ENCODE measurements at places on chromosomes 2 and 18. TPM values are rescaled to one million over a fixed set of nuclear protein-coding genes. Genes with fewer than 3 reads are reported as not detected.
A peak's percentile ranks its signal among the peaks of the same experiment; 100 is the strongest.

The LAMA1 gene
- polyA plus RNA-seq, result 0.32 TPM

The POTEJ gene
- not detected for polyA plus RNA-seq

The TEKT4 gene
- polyA plus RNA-seq, result not detected

The KYNU gene
- 0.15 TPM for polyA plus RNA-seq

The SLC23A3 gene
- polyA plus RNA-seq, result not detected

The TUBB8B gene
- polyA plus RNA-seq, result 0.80 TPM

The MPHOSPH10 gene
- 8.2 TPM for polyA plus RNA-seq

The NAPG gene
- polyA plus RNA-seq, result 10.8 TPM

The FAP gene
- polyA plus RNA-seq, result 0.32 TPM

DNA sequence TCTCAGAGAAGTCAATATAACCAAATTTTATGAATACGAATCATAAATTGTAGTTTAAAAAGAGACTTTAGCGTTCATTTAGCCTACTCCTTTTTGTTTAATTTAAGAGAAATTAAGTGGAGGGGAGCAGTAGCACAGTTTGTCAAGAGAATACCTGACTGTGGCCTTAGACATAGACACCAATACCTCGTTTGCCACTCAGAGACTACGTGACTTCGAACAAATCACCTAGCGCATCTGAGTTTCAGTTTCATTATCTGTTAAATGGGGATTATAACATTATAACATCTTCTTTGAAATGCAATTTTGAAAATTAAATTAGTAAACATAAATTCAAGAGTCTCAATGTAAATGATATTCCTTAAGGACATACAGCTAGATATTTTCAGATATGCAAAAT is 581.5 kb upstream of the VRK2 start:
- DNase-seq, result no peak

- DNase-seq, result no peak
Measured at GRCh38 chr2:211423018-211423417, 866.6 kb downstream of the CPS1 start.

GRCh38 chr2:9179572-9180201 is 26.9 kb upstream of the ASAP2 start:
- DNase-seq, result no peak

GRCh38 chr18:73679941-73680712 is 467.5 kb downstream of the FBXO15 start:
- DNase-seq, result no peak

DNA sequence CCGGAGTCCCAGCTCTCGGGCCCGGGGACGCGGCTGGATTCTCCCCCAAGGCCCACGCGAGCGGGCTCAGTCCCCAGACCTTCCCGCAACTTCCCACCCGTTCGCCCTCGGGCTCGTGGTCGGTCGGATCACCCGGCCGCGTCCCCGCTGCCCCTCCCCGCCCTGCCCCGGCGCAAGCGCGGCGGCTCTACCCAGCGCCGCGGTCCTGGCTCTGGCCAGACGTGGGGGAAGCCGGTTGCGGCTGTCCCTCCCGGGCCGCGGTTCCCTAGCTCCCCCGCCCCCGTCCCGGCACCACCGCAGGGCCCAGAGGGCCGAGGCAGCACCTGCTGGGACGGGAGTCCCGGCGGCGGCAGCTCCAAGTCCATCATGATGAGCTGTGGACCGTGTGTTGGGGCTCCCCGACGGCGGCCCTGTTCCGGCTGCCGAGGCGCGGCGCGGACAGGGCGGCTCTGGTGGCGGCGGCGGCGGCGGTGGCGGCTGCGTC is 276 bp downstream of the NFE2L2 start:
- no peak for DNase-seq

DNA sequence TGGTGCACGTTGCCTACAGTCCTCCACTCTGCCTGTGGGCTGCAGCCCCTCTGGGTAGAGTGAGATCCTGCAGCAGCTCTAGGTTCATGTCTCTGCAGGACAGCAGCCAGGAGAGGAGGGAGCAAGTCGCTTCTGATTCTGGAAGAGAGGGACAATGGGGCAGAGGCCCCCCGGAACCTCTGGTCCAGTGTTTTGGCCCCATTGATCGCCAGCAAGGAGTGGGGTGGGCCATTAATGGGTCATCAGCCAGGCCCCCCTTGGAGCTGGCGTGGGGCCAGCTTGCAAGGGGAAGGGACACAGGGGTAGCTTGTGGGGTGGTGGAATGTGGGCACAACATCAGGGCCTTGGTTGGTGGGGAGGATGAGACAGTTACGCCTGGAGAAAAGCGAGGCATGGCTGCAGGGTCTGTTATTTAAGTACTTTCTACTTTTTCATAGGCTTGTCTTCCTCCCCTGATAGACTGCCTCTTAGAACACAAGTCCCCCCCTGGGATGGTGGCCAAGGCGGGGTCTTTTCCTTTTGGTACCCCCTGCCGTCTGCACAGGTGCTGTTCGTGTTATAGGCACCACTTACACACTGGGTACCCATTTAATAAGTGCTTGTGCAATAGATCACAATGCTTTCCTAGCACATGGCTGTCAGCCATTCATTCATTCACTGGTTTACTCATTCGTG is 44.6 kb downstream of the INHBB start:
- no peak for DNase-seq

DNA sequence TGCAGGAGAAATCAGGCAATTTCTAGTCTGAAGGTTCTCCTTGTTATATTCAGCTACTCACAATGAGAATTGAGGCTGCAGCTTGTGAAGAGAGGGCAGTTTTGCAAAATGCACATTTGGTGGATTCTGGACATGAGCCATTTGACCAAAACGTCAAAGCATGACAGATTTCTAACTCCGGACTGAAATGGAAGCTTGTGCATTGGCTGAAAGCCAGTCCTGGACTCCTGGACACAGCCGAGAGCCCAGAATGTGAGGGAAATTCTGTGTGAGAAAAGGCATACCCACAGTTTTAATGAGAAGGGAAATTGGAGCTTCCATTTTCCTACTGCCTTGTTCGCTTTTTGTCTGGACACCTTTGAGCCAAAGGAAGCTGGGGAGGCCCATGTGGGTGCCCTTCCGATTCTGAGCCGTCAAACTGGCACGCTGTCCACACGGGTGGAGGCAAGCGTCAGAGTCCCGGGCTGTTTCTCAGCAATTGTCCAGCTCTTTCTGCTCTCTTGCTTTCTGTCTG is 23.7 kb upstream of the ROCK2 start:
- peak; percentile 95 for DNase-seq

GRCh38 chr2:112275887-112276773 is 733 bp downstream of the ZC3H6 start:
- peak; percentile 89 for DNase-seq

DNA sequence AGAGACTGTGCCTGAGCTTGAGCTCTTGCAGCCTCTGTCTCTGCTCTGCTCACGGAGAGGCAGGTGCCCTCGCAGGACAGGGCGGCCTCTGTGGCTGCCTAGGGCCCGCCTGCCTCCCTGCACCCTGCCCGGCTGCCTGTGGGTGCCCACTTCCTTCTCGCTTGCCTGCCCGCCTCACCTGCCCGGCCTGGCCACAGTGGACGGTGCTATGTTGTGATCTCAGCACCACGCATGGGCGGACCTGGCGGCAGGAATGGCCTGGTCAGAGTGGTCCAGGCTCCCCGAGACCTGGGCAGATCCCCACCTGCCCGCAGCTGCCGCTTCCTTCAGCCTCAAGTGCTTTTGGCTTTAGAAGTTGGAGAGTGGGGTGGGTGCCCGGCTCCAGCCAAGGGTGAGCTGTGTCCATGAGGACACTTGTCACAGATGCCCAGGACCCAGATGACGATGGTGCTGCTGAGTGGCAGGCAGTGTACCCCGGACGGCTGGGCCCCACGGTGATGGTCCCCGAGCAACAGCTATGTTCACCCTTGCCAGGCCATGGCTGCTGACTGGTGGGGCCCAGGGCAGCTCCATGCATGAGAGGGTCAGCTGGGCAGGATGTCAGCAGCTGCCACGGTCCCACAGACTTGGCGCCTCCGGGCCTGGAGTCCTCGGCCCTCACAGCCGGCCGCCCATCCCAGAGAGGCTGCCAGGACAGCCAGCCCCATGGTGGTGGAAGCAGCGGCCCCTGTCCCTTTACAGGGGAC is 25.3 kb downstream of the RTP5 start:
- DNase-seq, result no peak

GRCh38 chr2:174779361-174779928 is 15.2 kb upstream of the CHRNA1 start:
- no peak for DNase-seq

DNA sequence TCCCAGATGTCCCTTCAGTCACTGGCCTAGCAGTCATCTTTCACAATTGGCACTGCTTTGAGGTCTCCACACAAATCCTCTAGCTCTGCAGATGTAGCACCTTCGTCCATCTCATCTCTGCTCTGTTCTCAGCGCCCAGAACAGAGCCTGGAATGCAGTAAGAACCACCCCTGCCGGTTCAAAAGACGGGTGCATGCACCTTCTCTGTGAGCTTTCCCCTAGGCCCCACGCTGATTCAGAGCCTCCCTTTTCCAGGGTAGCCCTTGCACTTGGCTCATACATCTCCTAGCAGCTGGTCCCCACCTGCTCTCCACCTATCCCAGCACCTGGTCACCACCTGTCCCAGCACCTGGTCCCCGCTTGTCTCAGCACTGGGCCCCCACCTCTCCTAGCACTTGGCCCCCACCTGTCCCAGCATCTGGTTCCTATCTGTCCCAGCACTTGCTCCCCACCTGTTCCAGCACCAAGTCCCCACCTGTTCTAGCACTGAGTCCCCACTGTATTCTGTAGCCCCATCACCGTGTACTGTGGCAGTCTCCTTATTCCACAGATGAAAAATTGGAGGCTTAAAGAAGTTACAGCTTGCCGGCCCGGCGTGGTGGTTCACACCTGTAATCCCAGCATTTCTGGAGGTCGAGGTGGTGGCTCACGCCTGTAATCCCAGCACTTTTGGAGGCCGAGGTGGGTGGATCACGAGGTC is 4.7 kb upstream of the KCNF1 start:
- no peak for DNase-seq

GRCh38 chr18:78549971-78550370 is 429.6 kb upstream of the SALL3 start:
- DNase-seq, result no peak

- DNase-seq, result no peak
Measured at GRCh38 chr2:25073025-25073424, 31.1 kb downstream of the EFR3B start.

- no peak for DNase-seq
Measured at GRCh38 chr2:178478130-178478438, 316 bp downstream of the FKBP7 start.

DNA sequence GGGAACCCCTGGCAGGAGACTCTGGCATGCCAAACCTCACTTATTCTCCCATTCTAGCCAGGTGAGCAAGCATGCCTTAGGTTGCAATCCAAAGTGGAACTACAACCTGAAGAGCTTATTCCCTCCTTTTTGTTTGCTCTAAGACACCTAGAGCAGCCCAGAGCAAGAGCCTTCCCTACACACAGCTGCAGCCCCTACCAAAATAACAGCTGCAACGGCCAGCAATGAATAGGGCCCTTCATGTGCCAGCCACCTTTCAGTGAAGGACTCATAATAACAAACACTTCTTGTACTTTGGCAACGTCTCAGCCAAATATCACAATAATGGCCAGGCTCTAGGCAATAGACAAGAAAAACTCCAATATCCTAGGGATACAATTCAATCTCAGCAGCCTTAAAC is 178.7 kb downstream of the ALK start:
- DNase-seq, result no peak

DNA sequence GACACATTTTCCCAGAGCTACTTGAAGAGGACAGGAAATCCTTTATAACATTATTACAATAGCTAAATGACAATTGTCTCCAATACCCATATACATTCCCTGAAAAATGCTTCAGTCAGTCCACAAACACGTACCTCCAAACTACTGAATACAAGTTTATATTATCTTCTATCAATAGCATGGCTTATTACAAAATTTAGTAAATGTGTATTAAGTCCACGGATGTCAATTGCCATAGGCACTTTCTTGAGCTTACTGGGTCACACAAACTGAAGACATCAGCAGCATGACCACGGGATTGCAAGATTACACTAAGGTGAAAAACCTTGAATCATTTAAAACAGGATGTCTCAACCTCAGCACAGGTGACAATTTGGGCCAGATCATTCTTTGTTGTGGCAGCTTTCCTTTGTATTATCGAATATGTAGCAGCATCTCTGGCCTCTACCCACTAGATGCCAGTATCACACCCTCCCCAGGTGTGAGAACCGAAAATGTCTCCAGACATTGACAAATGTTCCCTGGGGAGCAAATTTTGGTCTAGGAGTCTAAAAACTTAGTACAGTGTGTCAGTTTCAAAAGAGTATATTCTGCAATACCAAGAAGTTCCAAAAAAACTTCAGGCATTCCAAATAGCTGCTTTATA is 1.4 kb downstream of the MBD2 start:
- DNase-seq, result peak; percentile 1

GRCh38 chr2:170554278-170554955 is 160.7 kb upstream of the SP5 start:
- DNase-seq, result no peak

DNA sequence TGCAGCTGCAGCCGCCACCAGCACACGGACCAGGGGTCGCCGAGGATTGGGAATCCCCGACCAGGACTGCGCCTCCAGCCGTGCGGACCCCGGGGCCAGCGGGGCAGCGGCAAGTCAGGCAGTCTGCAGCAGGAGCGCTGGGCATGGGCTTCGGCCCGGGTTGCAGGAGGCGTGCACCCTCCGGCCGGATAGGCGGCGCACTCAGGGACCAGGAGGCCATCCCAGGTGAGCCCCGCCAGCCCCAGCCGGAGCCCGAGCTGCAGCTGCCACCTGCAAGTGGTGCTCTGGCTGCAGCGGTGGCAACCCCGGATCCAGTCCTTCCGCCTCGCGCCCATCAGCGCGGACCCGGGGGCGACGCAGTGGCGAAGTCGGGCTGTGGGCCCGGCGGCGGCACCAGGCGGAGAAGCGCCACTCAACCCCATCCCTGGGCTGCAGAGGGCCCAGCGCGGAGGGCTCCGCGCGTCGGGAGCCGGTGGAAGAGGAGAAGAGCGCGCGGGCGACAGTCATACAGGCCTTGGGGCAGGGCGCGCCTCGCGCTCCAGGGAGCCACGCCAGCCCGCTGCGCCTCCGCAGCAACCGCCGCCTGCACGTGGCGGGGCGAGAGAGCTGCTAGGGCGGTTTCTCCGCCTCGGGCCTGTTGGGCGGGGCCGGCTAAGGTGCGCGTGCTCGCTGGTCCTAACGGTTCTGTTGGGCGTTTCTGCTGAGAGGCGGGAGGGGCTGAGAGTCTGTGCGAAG is 73.8 kb downstream of the RPIA start:
- DNase-seq, result peak; percentile 88

GRCh38 chr2:105181282-105181681 is 60.3 kb upstream of the GPR45 start:
- DNase-seq, result no peak

DNA sequence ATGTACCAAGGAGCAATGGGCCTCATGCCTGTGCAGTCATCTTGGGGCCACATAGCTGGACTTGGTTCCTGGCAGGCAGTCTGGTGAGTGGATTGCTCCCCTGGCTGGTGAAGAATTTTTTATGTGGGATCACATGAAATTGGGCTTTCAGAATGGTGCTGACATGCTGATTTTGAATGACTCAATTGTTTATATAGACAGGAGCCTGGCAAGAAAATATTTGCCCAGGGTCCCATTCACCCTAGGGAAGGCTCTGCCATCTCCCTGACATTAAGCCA is 266.9 kb downstream of the DYSF start:
- no peak for DNase-seq

DNA sequence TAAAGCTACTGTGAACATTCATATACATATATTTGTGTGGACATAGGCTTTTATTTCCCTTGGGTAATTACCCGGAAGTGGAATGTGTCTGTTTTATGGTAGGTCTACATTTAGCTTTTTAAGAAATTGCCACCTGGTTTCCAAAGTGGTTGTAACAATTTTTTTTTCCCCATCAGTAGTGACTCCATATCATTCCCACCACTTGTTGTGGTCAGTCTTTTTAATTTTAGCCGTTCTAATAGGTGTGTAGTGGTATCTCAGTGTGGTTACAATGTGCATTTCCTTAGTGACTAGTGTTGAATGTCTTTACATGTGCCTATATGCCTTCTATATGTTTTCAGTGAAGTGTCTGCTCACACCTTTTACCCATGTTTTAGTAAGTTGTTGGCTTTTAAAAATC is 60.3 kb upstream of the MAPRE3 start:
- DNase-seq, result no peak

Data from brain (organoid and tissue), 16 donors.